Endothelial cell (in vitro differentiated cells): ENCODE measurements at places on chromosomes 5 and 9. TPM values are rescaled to one million over a fixed set of nuclear protein-coding genes. Genes with fewer than 3 reads are reported as not detected.

- DNase-seq: no peak
Observed at GRCh38 chr5:108437425-108437824, 55.5 kb upstream of the FBXL17 start.

DNA sequence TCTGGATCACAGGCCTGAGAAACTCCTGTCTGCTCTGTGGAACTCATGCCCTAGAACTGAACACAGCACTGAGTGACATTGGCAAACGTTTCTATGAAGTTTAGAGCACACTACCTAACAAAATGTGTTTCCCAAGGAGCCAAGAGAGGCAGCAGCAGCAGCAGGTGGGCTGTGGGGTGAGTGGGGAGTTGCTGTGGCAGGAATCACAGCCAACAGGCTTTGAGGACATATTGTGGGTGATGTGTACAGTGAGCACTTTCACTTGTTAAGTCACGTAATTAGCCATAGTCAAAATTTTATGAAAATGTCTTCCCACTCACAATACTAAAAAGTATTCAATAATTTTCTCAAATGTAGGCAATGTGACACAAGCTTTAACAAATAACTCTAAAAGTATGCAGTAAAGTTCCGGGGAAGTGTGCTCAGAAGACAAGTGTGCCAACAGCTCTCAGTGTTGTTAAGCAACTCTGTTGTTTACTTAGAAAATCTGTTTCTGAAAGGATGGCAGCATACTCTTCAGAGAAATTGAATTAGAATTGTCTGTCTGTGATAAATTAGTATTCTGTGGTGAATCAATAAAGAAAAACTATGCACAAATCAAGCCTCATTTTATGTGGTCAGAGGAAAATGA, 482.1 kb downstream of the SEMA5A start:
- DNase-seq: no peak

GRCh38 chr9:124174433-124174832, 83.3 kb upstream of the NEK6 start:
- DNase-seq: no peak

DNA sequence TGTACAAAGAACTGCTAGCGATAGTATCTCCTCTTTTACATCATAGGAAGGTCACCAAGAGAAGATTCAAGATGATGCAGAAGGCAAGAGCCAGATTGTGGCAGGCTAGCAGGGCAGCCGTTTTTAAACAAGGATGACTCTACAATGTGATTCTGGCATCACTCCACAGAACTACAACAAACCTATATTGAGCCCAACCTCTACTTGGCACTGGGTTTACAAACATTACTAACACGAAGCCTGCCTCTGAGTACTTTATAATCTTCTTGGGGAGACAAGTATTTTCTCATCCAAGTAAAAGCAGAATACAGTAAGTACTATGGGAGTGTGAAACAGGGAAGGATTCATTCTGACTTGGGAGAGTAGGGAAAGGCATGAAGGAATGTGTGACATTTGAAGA, 448.6 kb downstream of the ZNF608 start:
- no peak for DNase-seq

DNA sequence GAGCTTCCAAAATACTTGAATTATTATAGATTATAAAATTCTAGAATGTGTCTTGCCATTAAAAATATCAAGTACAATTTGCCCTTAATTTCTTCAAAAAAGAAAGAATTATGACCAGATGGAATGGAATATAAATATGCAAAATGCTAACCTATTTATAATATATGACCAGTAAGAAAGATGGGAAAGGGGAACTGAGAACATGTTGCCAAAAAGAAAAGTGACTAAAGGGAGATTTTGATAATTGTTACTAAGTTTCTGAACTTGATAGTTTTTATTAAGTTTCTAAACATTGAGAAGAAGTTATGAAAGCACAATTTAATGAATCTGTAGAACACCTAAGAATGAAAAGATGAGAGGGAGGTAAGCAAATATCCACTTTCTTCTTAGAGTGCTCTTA, 188.4 kb upstream of the NR4A3 start:
- no peak for DNase-seq

- no peak for DNase-seq
Observed at GRCh38 chr5:143413958-143414669, 10.6 kb upstream of the NR3C1 start.

- DNase-seq: no peak
Observed at GRCh38 chr5:43037636-43038495, 2.3 kb downstream of the ANXA2R start.

DNA sequence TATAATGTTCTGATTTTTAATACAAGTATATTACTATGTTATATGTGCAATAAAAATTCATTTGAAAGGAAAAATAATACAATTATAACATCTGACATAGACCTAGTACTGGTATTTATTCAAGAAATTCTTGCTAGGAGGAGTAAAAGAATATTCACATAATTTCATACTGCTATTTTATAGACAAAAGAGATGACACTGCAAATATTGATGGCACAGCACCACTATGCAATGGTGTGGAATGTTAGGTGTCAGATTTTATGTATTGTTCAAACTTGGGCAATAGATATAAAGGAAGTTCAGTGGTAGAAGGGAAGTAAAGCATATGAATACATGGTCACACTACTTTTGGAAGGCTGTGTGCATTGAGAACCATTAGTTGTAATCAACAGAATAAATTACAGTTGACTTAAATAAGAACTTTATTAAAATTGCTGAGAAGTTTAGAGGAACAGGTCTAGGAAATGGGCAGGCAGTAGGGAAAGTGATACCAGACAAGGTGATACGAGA, 143.9 kb downstream of the OR2K2 start:
- DNase-seq: no peak

GRCh38 chr9:71243951-71244350, 122.5 kb upstream of the TRPM3 start:
- no peak for DNase-seq

GRCh38 chr5:28523888-28524635, 1485.7 kb upstream of the CDH9 start:
- DNase-seq: no peak

GRCh38 chr9:94853887-94854286, 127.4 kb downstream of the AOPEP start:
- DNase-seq: no peak

GRCh38 chr5:60455589-60455988, 244.4 kb downstream of the DEPDC1B start:
- no peak for DNase-seq

DNA sequence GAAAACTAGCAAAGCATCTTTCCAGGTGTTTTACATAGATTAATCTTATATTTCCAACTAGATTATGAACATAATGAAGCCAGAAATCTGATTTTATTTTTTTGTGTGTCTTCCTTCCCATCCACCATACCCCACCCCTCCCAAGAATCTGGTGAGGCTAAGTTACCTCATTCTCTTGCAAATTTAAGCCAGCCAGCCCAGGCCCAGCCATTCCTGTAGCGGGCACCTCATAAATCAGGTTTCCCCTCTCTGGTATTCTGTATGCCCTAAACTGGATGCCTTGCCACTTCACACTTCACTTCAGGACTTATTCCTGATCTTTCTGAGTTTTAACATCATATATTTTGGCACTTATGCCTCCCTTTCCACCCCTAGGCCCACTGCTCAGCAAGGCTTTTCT, 21.8 kb downstream of the C9 start:
- no peak for DNase-seq

- DNase-seq: no peak
Observed at GRCh38 chr5:121890297-121890858, 38.7 kb downstream of the FTMT start.

GRCh38 chr9:117265253-117265652, 149.6 kb downstream of the ASTN2 start:
- no peak for DNase-seq

DNA sequence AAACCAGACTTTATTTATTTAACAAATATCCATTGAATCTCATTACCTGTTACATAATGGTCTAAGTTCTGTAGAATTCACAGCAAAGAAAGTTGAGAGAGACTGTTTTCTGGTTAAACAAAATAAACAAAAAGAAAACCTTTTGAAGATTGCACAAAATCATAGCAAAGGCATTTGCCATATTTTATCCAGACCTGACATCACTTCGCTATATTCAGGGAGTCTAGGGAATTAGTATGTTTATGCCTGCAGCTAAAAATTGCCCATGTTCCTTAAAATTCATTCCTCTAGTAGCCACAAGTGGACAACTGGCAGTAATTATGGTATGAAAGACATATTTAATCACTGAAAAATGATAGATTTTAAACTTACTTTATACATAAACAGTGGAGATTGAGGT, 577.0 kb upstream of the DAB2 start:
- no peak for DNase-seq

GRCh38 chr9:13151489-13151888, 128.0 kb downstream of the MPDZ start:
- DNase-seq: no peak

DNA sequence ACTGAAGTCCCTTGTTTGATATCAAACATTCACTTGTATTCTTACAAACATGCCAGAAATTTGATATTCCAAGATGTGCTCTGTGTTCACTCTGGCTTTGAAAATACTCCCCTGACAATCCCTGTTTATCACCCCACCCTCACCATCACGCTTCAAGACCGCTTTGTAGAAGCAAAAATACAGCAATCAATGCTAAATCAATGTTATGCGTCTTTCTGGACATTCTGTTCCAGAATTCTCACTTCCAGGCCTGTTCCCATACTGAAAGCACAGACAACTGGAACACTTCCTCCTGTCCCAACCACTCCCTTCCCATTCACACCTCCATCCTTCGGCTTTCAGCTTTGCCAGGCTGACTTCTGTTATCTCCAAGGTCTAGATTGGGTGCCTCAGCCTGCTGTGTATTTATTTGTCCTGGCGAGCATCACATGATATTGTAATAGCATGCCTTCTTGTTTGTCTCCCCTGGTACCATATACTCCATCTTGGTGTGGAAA, 72.8 kb downstream of the SNCAIP start:
- no peak for DNase-seq

GRCh38 chr5:151463137-151464029, 16.0 kb downstream of the SLC36A1 start:
- peak; percentile 59 for DNase-seq

- DNase-seq: no peak
Observed at GRCh38 chr5:173644673-173645436, 28.4 kb upstream of the BOD1 start.

- no peak for DNase-seq
Observed at GRCh38 chr9:84857211-84857610, 187.7 kb downstream of the NTRK2 start.

DNA sequence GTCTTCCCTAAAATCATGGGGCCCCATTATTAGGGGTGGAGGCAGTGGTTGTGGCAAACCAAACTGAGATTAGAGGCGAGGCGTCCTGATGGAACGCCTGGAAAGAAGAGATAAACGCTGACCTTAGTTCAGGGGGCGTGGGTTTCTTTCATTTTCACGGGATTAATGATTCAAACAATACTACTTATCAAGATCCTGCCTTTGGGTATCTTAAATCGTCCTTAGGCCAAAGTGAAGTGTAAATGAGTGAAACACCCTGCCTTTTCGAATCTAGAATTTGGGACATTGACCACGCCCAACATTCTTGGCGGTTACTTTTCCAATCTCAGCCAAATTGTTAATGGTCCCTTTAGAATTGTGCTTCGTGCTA, 1.0 kb upstream of the UBTD2 start:
- no peak for DNase-seq

DNA sequence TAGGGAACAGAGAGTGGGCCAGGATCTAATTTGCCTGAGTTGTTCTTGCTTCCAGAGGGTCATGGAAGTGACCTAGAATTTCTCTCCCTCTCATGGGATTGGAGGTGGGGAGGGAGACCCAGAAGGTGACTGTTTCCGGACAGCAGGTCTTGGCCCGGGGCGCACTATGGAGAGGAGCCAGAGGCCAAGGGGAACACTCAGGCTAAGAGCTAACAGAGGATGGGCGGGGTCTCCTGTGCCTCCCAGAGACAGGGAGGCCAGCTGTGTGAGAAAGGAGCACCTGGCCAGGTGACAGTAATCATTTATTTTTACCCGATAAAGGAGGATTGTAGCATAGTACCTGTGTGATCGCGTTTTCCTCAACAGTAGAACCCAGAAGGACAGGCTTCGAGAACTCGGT, 50.9 kb upstream of the ANKH start:
- DNase-seq: no peak

DNA sequence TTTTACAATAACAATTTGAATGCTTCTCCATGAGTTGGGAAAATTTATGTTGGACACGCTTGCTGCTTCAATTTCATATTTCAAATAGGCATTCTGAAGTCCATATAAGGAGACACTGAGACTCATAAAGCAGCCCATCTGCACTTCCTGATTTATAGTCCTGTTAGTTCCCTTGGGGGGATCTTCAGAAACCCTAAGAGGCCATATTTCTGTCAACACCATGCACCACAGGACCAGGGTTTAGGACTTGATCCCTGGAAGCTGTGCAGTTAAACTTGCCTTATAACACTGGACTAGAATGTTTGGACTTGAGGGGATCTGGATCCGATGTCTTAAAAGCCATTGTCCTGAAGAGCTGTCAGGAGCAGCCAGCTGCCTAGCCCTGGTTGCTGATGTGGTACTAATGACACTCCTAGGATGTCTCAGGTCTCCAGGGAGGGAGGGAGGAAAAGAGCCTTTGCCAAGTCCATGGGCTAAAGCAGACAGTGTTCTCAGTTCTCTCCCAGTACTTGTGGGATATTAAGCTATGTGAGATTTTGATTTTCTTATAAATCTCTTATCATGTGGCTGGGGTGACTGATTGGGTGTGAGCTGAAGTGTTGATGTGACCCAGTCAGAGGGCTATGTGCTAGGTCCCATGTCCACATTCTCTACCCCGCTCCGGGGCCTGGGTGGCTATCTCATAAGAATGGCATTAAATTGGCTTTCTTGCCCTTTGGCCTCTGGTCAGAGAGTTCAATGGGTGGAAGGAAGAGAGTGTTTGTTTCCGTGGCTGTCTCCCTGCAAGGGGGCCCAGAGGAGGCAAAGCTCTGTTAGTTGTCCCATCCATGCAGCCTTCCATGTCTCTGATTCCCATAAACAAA, 399.8 kb downstream of the OSTF1 start:
- no peak for DNase-seq

The BARHL1 gene
- total RNA-seq: 2.4 TPM

The CENPP gene
- 4.5 TPM for total RNA-seq

The PRSS3 gene
- 0.59 TPM for total RNA-seq

The CCDC112 gene
- total RNA-seq: 7.2 TPM

The ESM1 gene
- 8.2 TPM for total RNA-seq

The MLLT3 gene
- 25.2 TPM for total RNA-seq

The UBQLN1 gene
- total RNA-seq: 102 TPM

The PCDHGA1 gene
- 1.4 TPM for total RNA-seq

The NR2F1 gene
- 2.1 TPM for total RNA-seq

The LCNL1 gene
- not detected for total RNA-seq

The PTBP3 gene
- 94.0 TPM for total RNA-seq

The FOXE1 gene
- total RNA-seq: not detected

The OR13C8 gene
- total RNA-seq: not detected
